ENCODE measurements at places on chromosomes 2 and 18. TPM values are rescaled to one million over a fixed set of nuclear protein-coding genes. Genes with fewer than 3 reads are reported as not detected.

NEUROD1 gene
- total RNA-seq, result not detected

FEV gene
- total RNA-seq, result not detected

CDH20 gene
- 0.13 TPM for total RNA-seq

FAM110C gene
- 0.16 TPM for total RNA-seq

DPYSL5 gene
- not detected for total RNA-seq

DYSF gene
- total RNA-seq, result 4.3 TPM

EFR3B gene
- 0.78 TPM for total RNA-seq

CXCR4 gene
- 2.6 TPM for total RNA-seq

KCNJ13 gene
- not detected for total RNA-seq

NEU2 gene
- not detected for total RNA-seq

UGT1A3 gene
- not detected for total RNA-seq

PTPN4 gene
- total RNA-seq, result 9.4 TPM

C2orf72 gene
- total RNA-seq, result 0.26 TPM

SKOR2 gene
- total RNA-seq, result not detected

NOL4 gene
- not detected for total RNA-seq

All from epithelial cell of alveolus of lung (primary cell).